Stimulated activated CD8-positive, alpha-beta memory T cell treated with anti-CD3 and anti-CD28 coated beads, Interleukin-2, amount 100 ng/mL, for 1 hour (primary cell): ENCODE measurements at places on chromosomes 13 and 19.

- no peak for DNase-seq
Observed at GRCh38 chr19:24052811-24053210, 34.2 kb upstream of the ZNF254 start.

DNA sequence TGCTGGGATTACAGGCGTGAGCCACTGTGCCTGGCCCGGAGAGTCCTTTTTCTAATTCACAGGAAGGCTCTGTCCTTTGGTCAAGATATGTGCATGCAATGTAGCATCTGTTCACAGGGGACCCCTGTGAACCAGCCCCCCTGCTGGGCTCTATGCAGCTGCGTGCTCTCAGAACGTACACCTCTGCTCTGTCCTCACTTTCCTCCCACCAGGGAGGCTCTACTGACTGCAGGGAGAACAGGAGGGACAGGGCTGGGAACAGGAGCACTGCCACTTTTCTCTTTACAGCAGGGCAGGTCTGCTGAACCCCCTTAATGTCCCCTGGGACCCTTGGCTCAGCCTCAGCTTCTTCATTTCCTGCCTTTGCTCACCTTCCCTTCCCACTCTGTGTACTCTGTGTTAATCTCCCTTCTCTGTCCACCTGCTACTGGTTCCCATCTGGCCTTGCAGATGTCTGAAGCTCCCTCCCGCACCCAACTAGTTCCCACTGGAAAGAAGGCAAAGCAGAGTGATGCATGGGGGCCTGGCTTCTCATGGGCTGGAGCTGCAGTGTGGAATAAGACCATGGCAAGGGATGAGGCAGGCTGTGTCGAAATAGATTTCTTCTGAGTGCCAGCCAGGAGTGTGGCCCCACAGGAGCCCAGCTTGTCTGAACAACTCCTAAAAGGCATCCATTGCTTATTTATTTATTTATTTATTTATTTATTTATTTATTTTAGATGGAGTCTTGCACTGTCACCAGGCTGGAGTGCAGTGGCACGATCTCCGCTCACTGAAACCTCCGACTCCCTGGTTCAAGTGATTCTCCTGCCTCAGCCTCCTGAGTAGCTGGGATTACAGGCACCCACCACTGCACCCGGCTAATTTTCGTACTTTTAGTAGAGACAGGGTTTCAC lies 7.2 kb downstream of the ADGRE2 start:
- no peak for DNase-seq

GRCh38 chr13:106986033-106986484 lies 418.1 kb upstream of the ARGLU1 start:
- no peak for DNase-seq

DNA sequence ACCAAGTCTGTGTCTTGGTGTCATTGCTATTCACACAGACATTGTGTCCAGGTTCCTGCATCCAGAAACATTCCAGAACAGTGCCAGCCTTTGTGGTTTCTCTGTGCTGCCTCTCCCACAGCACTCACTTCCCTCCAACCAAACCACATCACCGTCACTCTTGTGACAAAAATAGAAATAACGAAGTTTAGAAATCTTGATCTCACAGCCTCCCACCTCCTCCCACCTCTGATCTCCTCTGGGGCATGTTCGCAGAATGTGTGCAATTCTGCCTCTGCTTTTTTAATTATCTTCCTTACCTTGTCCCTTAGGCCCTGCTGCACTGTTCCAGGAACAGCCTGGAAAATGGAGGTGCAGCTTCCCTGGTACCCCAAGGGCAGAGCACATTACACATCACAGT lies 8.7 kb upstream of the SERPINE3 start:
- DNase-seq = no peak

GRCh38 chr13:49256841-49257240 lies 9.1 kb downstream of the CDADC1 start:
- no peak for DNase-seq
